Stimulated activated CD4-positive, alpha-beta T cell treated with anti-CD3 and anti-CD28 coated beads, Interleukin-1b, Interleukin-23, amount 100 ng/mL, for 24 hours (primary cell): ENCODE measurements at places on chromosomes 1 and 21.

DNA sequence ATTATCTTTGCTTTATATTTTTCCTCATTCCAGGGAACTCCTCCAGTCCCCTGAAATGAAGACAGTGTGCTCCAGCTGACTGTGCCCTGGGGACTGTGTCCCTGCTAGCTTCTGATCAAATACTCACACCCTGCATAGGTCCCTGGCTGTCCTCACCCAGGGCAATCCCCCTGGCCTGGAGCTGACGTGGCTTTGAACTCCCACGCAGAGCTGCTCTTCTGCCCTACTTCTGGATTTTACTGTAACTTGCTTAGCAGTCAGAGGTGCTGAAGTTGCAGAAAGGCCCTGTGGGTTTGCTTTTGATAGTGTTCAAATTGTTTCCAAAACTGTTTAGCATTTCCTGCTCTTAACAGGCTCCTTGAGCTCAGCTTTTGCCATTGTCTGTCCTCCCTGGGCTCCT lies 186.5 kb downstream of the FASLG start:
- peak; percentile 32 for DNase-seq

- no peak for DNase-seq
Observed at GRCh38 chr1:156399355-156400125, 30.5 kb downstream of the RHBG start.

DNA sequence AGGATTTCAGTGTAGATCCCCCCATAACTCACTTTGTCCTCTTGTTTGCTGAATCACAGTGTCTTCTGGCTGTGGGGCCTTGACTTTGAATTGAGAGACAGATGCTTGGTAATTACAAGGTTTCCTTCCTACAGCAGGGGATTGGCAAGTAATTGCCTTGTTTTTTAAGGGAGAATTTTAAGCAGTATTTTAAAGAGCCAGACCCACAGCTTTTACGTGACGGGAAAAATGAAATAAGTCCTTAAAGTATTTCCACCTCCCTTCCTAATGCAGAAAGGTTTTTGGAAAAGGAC lies 41.0 kb downstream of the PGBD5 start:
- no peak for DNase-seq

- no peak for DNase-seq
Observed at GRCh38 chr1:39405358-39405757, 86.1 kb upstream of the BMP8A start.

GRCh38 chr1:214898161-214898560 lies 184.4 kb upstream of the KCNK2 start:
- DNase-seq, result no peak

DNA sequence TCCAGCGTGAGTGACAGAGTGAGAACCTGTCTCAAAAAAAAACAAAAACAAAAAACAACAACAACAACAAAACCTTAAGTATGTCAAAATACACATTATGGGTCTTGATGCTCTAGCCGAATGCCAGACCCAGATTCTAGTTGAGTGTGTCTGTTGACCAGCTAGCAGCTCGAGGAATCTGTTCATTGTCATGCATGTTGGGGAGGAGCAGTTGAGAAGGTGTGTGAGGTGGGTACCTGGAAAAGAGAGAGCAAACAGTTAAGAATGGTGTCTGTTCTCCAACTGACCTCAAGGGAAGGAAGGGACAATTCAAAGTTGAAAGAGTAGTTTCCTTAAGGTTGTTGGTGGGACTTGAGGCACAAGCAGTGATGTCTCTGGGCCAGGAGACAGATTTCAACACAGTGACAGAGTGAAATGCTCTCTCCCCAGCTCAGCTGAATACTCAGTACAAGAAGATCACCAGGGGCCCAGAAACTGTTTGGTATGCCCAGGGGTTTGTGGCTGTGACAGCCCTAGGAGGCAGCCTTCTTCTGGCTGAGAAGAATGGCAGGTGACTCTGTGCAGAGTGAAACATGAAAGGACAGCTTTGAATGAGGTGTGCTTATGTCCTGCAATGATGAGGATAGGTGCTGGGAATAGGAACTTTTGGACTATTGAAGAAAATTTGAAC lies 14.4 kb upstream of the POU2F1 start:
- no peak for DNase-seq

DNA sequence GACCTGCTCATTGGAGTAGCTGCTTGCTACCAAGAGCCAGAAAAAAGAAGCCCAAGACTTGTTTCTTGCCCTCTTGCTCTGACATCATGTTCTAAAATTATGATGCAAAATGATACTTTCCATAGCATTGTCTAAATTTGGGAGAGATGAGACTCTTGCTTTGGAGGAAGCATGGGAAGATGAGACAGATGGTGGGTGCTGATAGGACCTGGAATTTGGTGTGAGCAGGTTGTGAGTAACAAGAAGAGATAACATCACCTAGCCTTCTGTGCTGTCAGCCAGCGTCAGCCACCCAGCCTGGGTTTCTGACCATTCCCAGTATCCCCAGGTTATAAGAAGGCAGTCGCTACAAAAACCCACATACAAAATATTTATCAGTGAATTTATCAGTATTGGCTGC lies 67.1 kb upstream of the GCLM start:
- no peak for DNase-seq

DNA sequence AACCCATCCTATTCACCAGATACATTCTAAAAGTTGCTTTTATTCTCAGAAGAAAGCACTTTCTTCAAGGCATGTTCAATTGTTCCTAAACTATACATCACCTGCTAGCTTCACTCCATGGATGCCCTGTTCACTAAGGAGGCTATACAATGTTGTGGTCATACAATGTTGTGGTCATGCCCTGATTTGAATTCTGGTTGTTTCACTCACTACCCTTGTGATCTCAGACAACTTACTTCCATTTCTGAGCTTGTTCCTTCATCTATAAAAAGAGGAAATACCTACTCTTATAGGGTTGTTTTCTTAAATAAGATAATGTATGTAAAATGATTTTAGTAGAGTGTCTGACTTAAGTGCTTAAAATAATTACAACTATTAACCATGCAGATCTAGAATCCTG lies 19.7 kb downstream of the EDEM3 start:
- no peak for DNase-seq

DNA sequence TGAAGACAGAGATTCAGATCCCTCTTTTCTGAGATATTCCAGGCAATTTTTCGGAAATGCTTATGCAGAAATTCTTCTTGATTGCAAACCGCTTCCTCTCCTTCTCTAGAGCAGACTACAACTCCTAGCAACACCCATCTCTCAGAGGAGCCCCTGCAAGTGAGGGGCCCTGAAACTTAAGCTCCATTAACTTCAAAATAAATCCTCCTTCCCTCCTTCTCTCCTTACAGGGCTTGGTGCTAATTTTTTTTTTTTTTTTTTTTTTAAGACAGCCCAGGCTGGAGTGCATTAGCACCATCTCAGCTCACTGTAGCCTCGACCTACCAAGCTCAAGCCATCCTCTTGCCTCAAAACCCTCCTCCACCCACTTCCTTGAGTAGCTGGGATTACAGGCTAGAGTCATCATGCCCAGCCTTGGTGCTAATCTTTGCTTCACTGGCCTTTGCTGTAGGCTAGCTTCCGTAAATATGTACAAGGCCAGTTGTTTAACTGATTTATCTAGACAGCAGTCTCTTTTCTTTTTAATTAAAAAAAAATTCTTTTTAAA lies 30.2 kb upstream of the SFPQ start:
- DNase-seq, result no peak
